ENCODE measurements at places on chromosomes 1 and 21.

- DNase-seq: no peak
These were observed 33.7 kb downstream of the PTGFRN start for GRCh38 chr1:116943438-116943837.

GRCh38 chr1:158274797-158275196, 14.9 kb upstream of the CD1C start:
- no peak for DNase-seq

DNA sequence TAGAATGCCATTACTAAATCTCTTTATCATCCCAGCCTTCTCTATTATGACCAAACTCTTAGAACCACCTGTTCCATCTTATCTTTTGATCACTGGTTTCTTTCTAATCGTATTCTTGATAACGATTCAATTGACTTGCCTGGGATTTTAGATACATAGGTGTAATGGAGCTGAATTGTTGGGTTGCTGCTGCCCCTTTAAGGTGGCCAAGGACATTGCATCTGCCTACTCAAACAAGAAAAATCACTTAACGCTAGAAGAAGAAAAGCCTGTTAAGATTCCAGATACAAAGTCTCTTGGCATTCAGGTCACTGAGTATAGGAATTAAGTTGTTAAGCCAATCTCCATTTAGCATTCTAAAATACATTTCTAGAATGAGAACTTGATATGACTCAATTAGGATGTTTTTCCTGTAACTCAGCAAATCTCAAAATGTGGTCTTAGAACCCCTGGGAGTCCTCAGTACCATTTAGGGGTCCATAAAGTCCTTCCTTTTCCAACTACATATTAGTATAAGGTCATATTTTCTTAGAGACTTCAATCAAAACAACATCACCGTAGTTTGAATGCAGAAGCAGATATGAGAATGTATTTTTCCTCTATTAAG, 12.4 kb downstream of the NEXN start:
- no peak for DNase-seq

DNA sequence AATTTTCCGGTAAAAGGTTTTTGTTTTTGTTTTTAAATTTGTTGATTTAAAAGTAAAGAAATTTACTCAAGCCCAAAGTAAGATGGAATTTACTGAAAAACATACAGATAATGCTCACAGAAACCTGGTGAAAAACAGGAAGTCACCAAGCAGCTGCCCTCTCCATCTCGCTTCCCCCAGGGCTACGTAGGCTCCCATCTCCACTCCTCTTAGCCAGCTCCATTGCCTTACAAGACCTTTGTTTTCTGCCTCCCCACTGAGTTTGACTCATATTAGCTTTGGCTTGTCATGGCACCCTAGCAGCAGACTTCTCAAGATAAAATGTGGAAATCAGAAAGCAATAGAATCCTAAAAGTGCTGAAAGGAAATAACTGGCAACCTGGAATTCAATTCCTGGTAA, 57.9 kb downstream of the PHTF1 start:
- no peak for DNase-seq
